ENCODE measurements at places on chromosomes 6 and 20.

- no peak for DNase-seq
Measured at GRCh38 chr6:70547905-70548304, 18.8 kb upstream of the SDHAF4 start.

DNA sequence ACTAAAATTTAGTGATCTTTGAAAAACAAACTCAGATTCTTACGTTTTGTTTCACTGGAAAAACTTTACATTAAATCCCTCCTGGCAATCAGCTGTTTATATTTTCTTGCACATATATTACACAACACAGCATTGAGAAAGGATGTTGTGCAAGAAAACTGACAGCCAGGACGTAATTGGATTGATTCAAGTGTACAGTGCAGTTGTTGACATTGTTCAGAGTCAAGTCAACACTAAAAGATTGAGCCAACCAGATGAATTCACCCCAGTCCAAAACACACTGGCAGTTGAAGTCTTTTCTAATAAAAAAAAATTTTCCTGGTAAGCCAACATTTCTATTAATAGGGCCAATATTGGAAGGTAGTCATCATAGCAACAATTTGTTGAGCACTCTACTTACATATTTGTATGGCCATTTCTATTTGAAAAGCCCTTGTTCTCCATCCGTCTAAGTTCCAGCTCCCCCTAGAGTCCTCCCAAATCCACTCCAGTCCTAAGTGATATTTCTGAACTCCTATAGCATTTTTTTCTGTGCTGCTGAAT, 20.9 kb upstream of the VNN1 start:
- DNase-seq = no peak

DNA sequence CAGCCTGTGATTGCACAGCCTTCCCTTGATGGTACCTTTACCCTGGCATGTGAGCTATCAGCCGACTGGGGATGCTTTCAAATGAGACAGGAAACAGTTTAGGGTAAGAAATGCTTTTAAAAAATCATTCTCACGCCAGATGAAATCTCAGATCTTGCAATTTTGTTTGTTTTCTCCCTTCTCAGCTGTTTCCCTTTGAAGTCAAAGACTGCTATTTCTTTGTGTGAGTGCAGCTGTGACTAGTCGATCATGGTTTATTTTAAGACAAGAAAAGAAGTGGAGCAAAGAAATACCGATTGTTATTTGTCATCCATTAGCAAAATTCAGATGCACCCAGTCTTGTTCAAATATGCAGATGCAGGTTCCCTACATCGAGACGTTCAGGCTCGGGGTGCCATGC, 489.7 kb downstream of the QKI start:
- DNase-seq = no peak

- no peak for DNase-seq
Measured at GRCh38 chr6:70563530-70563929, 3.2 kb upstream of the SDHAF4 start.

DNA sequence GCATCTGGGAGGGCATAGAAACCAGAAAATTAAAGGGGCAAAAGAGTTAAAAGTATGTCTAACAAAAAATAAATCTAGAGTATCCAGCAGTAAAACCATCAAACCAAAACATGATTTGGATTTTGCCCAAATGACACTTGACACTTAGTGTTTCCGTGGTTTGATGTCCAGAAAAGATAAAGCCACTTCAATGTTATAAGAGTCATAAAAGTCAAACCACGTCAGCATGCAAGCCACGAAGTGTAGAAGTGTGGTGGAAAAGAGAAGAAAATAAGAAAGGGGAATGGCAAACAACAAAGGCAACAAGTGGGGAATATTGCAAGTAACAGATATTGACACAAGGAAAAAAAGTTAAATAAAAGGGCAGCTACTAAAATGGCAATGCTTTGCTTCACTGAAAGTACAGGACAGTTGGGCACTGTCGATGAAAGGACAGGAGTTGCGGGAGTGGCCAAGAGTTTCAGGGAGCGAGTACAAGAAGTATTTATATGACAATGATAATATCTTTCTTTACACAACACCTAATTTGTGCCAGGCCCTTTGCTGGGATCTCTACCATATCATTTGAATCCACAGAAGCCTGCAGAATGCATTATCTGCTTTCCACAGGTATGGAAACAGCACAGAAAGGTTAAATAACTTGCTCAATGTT, 6.3 kb upstream of the HDDC2 start:
- no peak for DNase-seq

DNA sequence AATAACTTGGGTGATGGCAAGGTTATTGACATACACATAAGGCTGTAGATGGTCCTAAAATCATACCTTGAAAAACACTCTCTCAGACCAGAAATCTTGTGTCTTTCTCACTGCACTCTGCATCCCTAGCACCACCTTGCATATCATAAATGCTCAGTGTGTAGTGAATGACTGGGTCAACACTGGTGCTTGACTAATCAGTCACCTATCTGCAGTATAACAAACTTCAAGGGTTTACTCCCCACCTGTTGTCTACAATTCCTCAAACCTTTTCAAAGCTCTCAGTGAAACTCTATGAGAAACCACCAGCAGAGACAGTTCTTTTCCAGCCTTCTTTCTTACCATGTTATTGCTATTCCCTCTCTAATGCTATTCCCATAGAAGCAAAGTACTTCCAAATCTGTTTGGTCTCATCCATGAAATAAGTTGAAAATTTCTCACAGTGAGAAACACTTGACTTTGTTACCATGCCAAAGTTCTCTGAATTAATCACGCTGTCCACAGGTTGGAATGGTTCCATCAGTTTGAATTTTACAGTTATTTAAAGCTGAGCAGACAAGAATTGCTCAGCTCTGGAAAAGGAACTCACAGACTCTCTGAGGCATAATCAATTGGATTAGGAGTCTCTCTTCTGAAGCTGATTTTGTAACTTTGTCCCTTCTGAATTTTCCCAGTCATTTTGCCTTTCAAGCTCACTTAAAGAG, 104.8 kb upstream of the EYA4 start:
- DNase-seq = no peak

GRCh38 chr6:44265722-44266233, 427 bp upstream of the NFKBIE start:
- DNase-seq = no peak

DNA sequence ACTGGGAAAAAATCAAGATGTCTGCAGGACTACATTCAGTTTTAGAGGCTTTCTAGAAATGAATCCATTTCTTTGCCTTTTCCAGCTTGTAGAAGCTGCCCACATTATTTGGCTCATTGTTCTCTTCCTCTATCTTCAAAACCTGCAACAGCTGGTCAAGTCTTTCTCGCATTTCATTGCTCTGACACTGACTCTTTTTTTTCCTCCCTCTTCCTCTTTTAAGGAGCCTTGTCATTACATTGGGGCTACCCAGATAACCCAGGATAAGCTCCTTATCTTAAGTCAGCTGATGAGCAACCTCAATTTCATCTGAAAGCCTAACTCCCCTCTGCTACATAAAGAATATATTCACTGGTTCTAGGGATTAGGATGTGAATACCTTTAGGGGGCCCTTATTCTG, 53.2 kb upstream of the CEP162 start:
- no peak for DNase-seq

- no peak for DNase-seq
Measured at GRCh38 chr20:40414843-40415615, 274.0 kb downstream of the MAFB start.

DNA sequence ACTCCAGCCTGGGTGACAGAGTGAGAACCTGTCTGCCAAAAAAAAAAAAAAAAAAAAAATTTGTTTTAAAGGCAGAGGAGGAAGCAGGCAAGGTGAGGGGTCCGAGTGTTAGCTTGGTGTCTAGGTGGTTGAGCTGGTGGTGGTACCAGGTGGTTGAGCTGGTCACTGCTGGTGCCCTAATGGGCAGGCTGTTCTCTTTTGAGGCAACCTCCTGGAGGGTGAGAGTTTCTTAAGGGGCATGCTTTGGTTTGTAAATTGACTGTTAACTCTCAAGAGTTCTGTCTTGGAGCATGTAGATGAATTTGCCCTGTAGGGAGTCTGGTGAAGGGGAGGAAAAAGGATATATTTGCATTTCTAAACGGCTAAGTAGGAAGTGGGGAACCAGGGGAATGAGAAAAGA, 52.7 kb downstream of the BANF2 start:
- no peak for DNase-seq

GRCh38 chr20:25573288-25574251, 11.8 kb downstream of the NINL start:
- DNase-seq = no peak

GRCh38 chr20:59364611-59365010, 64.2 kb downstream of the EDN3 start:
- no peak for DNase-seq

- no peak for DNase-seq
Measured at GRCh38 chr6:75428204-75428603, 65.4 kb downstream of the FILIP1 start.

GRCh38 chr20:51139891-51140290, 117.0 kb upstream of the KCNG1 start:
- DNase-seq = no peak

DNA sequence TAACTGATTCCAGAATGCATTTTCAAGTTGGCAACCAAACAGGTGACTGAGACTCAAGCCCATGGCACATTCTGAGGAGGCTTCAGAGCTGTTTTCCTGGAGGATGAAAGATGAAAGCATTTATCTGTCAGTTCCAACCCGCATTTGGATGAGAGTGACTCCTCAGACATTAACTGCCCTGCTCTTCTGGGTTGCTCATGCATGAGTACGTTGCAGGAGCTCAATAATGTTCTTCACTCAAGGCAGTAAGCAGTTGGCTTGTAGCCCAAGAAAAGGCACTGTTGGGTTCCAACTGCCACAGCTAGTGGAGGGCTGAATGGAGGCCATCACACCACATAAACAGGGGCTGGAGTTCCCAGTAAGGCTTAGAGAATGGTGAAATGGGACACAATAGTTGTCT, 155.3 kb downstream of the FUT9 start:
- no peak for DNase-seq

DNA sequence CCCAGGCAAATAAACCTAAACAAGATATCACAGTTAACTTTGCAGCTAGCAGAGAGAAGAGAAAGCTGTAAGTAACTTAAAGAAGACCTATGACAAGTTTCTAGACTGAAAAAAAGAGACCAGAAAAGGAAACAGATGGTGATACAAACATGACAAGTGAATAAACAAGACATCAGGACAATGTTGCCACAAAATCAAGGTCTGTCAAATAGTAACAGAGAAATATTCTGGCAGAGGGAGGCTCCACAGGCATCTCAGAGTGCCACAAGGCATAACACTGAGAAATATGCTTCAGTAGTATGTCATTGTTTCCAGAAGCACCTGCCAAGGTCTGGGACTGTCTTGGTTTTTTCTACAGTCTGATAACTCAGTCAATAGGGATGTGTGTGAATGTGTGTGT, 332.2 kb downstream of the KHDRBS2 start:
- DNase-seq = no peak

GRCh38 chr6:42009844-42010184, 40.5 kb upstream of the TAF8 start:
- DNase-seq = no peak

DNA sequence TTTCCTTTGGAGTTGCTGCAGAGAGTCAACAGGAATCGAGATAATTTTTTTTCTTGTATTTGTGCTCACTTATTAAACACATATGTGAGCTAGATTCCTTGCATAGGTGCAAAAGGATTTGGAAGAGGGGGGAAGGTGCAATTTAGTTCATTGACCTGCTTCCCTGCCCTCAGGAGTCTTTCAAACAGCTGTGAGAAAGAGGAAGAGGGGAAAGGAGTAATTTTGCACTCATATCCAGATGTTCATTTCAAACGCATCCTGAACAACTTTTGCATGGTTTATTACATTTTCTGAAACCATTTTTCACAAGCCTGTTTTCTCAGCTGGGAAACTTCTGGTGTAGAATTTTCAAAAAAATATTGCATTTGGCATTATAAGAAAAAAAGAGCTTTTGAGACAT, 795.0 kb downstream of the MAFB start:
- DNase-seq = no peak

- no peak for DNase-seq
Measured at GRCh38 chr6:37283268-37283667, 25.3 kb upstream of the TMEM217 start.

- no peak for DNase-seq
Measured at GRCh38 chr6:168216751-168217191, 102.8 kb downstream of the DACT2 start.

GRCh38 chr6:33057222-33058150, 16.0 kb downstream of the HLA-DPA1 start:
- DNase-seq = no peak

GRCh38 chr6:46051962-46052361, 36.3 kb upstream of the CLIC5 start:
- no peak for DNase-seq

DNA sequence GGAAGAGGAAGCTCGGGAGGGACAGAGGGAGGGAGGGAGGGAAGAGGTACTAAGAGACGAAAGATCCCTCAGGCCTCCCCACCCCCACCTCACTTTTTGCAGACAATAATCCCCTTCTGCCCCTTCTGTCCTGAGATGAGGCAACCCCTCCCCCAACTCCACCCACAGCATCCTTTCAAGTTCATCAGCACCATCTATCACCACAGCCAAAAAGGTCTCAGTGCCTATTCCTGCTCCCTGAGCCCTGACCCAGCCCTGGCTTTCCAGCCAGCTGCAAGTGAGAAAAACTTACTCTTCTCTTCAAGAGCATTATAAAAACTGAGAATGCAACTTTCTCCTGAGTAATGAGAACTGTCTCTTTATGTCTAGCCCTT, 133.2 kb upstream of the LRFN2 start:
- DNase-seq = no peak

- DNase-seq = no peak
Measured at GRCh38 chr6:169164451-169164850, 89.2 kb downstream of the THBS2 start.

GRCh38 chr6:22828179-22829062, 259.1 kb downstream of the HDGFL1 start:
- DNase-seq = no peak

GRCh38 chr20:10357974-10358373, 76.0 kb downstream of the MKKS start:
- no peak for DNase-seq

GRCh38 chr6:6968731-6969552, 138.8 kb upstream of the RREB1 start:
- DNase-seq = no peak

GRCh38 chr6:92433911-92434310, 985.4 kb downstream of the EPHA7 start:
- DNase-seq = no peak

- no peak for DNase-seq
Measured at GRCh38 chr6:166939345-166939744, 17.0 kb downstream of the RNASET2 start.

- DNase-seq = no peak
Measured at GRCh38 chr6:42212442-42212841, 5.2 kb downstream of the MRPS10 start.

GRCh38 chr6:151723152-151723551, 84.3 kb upstream of the ESR1 start:
- no peak for DNase-seq

Data from GM19239 (cell line).